Fibroblast of lung (primary cell): ENCODE measurements at places on chromosomes 7 and 10. TPM values are rescaled to one million over a fixed set of nuclear protein-coding genes. Genes with fewer than 3 reads are reported as not detected.

The HTR5A gene
- total RNA-seq, result not detected in 2 replicates

The CAMK1D gene
- 1.5 and 2.3 TPM in 2 replicates for total RNA-seq

The HOXA3 gene
- total RNA-seq, result 1.5 TPM in 2 replicates

The AGMO gene
- total RNA-seq, result not detected in 2 replicates

The ZNF365 gene
- 2.8 and 5.8 TPM in 2 replicates for total RNA-seq
